EL (cell line): ENCODE measurements at places on chromosomes 3 and 15.

GRCh38 chr15:78016860-78017259, 60.7 kb downstream of the TBC1D2B start:
- DNase-seq = no peak

DNA sequence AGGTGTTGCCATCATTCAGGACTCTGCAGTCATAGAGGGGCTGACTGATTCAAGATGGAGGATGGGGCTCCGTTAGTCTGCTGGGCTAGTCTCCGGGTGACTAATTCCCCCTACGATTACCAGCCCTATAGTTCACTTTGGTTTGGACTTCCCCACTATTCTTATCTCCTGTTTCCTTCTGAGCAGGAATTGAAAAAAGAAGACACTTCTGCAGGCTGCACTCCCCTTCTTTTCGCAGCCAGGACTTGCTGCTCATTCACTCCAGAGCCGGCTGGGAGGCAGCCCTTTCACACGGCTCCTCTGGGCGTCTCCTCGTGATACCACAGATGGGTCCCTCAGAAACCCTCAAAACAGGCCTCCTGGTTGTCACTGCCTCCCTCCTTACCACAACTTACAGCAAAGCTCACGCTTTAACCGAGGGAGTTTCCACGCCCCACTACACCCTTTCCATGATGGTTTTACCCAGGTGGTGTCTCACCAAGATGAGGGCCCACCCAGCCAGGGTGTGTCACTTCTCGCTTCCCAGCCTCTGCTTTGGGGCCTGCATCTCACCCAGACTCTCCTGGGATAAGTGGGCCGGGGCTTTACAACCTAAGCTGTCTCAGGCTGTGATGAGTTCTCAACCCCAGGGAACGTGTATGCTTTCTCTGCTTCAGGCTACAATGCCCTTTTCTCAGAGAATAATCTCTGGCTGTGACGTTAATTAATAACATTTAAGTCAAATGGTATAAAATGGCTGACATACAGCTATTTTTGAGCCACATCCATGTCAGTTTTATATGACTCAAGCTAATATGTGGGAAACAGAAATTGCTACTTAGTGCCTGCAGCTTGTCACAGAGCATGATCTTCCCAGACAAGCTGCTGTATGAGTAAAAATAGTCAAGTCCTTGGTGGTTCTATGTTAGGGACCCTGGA, 11.9 kb downstream of the CX3CR1 start:
- DNase-seq = no peak

DNA sequence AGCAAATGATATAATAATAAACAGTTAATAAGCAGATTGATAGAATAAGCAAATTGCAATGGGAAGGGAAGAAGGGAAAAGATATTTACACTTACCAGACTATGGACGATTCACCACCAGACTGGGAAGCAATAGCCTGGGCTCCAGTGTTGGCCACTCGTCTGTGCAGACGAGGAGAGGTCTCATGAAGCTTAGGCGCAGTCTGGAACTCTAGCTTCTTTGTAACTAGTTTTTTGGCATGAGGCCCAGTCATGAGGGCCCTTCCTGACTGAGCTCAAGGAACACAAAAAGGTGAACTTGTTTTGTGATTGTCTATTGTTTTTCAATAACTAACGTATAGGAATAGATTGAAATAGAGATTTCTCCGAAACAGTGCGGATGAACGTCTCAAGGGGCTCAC, 63.3 kb upstream of the GATM start:
- DNase-seq = no peak

GRCh38 chr15:80562033-80562432, 133.1 kb upstream of the ABHD17C start:
- no peak for DNase-seq
